ENCODE measurements at places on chromosomes 7 and 10. TPM values are rescaled to one million over a fixed set of nuclear protein-coding genes. Genes with fewer than 3 reads are reported as not detected.

MMRN2 gene
- total RNA-seq, result 12.1 TPM

ERVW-1 gene
- total RNA-seq, result not detected

NKX2-3 gene
- total RNA-seq, result not detected

ERV3-1 gene
- 14.0 TPM for total RNA-seq

SOSTDC1 gene
- total RNA-seq, result not detected

Data from PC-9 (cell line).